ENCODE measurements at places on chromosomes 13 and 19.

GRCh38 chr13:98144801-98145350, 2.0 kb downstream of the FARP1 start:
- no peak for DNase-seq

GRCh38 chr19:36081385-36081784, 26.7 kb downstream of the WDR62 start:
- DNase-seq, result no peak

- DNase-seq, result no peak
These were observed 61.5 kb downstream of the B3GLCT start for GRCh38 chr13:31261241-31261640.

GRCh38 chr13:112769615-112770014, 79.8 kb downstream of the ATP11A start:
- DNase-seq, result no peak

- DNase-seq, result no peak
These were observed 4.9 kb upstream of the EBI3 start for GRCh38 chr19:4224470-4224869.

DNA sequence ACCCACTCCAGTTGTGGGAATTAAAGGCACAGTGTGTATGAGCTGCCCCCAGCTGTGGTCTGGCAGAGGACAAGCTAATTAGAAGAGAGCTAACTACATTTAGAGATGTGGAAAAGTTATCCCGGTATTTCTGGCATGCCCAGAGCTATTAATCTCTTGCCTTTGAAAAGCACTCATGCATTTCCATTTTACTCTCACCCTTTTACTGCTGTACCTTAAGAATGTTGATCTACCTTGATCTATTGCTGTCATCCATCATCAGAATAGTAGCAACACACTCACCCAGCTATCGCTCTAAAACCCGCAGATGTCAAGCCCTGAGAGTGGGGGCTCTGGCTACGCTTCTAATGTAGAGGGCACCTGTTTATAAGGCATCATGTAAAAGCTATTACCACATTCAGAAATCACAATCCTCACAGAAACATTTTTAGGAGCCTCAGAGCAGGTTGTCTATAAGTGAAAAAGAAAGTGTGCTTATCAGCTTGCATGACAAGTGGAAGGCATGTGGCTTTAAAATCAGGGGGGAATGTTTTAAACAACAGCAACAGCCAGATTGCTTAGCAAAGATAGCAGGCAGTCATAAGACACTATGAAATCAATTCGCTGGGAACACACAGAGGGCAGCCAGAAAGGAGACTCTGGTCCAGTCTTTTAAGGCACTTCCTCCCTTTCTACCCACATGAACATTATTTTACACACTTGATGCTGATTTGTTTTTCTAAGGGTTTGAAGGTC, 224.2 kb upstream of the IRS2 start:
- DNase-seq, result no peak

DNA sequence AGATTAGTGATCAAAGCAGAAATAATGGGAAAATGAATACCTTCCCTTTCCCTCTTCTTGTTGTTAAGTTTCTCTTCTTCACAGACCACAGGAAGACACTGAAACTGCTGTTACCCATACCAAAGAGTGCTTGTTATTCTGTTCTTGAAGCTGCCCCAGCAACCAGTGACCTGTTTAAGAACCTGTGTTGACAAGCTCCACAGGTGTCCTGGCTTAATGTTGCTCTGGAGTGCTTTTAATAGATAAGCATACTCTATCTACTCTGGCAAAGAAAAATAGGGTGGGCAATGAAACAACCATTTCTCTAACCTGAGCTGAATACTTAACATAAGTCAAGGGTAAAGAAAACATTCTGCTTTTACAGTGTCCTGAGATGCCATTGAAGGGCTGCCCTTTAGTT, 506.7 kb upstream of the GPC6 start:
- no peak for DNase-seq

GRCh38 chr19:23439623-23440022, 44.4 kb upstream of the ZNF91 start:
- DNase-seq, result no peak

- DNase-seq, result no peak
These were observed 24.2 kb downstream of the BTBD2 start for GRCh38 chr19:1991018-1991913.

GRCh38 chr13:73948848-73949529, 185.2 kb downstream of the KLF12 start:
- no peak for DNase-seq

DNA sequence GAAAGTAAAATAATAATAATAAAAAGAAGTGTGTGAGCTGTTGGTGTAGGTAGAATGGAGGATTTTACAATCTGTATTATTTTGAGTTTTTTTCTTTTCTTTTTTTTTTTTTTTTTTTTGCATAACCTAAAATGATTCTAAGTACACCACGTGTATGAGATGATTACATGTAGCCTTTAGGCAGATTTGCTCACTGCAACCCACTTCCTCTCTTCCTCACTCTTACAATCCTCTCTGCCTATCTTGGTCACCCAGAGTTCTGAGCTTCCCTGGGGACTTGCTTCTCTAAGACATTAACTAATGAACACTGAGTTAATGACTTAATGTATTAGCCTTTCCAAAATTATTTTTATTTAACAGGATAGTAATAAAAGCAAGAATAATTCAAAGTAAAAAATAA, 1169.6 kb downstream of the EFNB2 start:
- no peak for DNase-seq

DNA sequence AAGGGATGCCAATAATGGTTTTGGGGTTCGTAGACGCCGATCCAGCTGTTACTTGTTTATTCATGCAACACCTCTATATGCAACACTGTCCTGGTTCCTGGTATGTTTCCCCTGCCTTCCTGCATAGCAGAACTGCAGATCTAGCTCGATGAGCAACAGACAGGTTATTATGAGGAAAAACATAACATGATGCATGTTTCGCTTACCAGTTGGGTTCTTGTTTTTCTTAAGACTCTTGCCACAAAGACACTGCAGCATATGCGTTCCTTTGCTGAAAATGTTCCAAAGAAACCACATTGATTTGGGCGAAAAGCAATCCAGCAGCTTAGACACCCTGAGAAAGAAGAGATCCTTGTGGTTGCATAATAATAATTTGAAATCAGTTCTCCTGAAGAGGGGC, 583 bp downstream of the FGF14 start:
- DNase-seq, result no peak

GRCh38 chr13:114128624-114129522, 3.5 kb downstream of the RASA3 start:
- DNase-seq, result peak; percentile 90

DNA sequence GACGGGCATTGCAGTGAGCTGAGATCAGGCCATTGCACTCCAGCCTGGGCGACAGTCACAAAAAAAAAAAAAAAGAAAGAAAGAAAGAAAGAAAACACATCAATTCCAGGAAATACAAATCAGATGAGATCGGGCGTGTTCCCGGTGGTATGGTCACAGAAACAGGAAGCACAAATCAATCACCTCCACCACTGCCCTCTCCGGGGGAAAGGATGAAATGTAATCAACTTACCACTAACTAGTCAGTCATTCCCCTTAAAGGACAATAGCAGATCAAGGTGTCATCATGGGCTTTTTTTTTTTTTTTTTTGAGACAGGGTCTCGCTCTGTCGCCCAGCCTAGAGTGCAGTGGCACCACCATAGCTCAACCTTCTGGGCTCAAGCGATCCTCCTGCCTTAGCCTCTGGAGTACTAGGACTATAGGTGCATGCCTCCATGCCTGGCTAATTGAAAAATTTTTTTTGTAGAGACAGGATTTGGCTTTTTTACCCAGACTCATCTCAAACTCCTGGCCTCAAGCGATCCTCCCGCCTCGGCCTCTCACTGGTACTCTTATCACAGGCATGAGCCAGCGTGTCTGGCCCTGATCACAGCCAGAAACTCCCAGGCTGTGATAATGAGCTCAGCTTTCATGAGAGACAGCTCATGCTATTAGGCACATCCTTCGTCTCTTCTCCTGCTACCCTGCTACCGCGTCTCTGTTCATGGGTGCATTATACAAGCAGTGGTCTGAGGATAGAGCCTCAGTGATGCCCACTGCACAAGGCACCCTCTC, 6.8 kb upstream of the DPRX start:
- no peak for DNase-seq

DNA sequence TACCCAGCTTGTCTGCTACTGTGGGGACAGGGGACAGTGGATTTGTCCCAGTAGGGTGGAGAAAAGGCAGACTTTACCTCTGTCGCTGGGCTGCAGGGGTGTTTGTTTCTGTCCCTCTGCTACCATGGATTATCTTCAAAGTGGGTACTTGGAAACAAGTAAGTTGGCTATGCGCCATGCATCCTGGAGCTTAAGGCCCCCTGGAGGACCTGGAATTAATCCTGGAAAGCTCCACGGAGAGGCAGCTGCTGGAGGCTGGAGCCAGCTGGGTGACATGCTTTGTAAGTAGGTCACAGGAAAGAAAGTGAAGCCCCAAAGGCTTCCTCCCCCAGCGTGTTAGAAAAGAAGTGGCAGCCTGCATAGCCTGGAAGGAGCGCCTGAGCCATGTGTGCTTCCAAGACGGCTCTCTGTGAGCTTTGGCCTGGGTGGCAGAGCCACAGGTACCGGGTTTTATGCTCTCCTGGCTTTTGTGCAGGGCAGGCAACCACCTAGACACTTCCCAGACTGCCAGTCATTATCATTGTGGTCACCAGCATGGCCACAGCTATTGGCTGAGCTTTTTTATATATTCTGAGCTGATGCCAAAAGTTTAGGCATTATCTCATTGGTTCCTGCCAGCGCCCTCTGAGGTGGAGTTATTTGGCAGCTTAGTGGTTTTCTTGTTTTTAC, 9.5 kb downstream of the B3GLCT start:
- DNase-seq, result peak; percentile 26

DNA sequence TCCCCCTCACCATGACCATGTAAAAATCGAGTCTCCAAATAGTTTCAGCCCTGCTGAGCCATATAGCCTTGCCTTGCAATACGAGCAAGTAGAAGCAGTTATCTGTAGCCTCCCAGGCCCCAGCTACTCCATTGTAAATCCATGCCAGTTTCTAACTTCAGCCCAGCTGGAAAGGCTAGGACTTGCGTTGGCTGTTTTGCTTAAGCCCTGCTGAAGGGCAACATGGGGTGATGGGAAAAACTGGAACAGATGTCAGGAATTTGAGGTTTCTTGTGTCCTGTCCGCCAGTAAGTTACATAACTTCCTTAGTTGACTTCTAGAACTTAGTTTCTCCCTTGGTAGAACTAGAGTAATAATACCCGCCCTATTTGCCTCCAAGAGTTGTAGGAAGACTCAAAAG, 216.0 kb upstream of the SERP2 start:
- DNase-seq, result no peak

- DNase-seq, result peak; percentile 72
These were observed 3.8 kb downstream of the ZC3H4 start for GRCh38 chr19:47109541-47110375.

DNA sequence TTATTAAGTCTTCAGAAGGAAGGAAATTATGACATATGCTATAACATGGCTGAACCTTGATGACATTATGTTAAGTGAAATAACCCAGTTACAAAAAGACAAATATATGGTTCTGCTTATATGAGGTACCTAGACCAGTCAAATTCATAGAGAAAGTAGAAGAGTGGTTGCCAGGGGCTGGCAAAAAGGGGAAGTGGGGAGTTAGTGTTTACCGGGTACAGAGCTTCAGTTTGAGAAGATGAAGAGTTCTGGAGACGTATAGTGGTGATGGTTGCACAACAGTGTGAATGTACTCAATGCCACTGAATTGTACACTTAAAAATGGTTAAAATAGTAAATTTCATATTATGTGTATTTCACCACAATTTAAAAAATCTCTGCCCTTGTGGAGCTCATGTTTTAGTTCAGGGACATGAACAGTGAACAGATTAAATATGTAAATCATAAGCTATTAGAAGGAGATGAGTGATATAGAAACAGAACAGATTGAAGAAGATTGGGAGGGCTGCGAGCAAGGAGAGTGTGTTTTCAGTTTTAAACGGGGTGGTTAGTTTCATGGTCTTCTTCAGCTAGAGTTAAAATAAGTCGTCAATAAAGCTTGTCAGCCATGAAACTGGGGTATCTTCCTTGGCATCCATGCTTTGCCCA, 355.2 kb downstream of the KCNRG start:
- DNase-seq, result peak; percentile 24

- no peak for DNase-seq
These were observed 1318.5 kb downstream of the PCDH9 start for GRCh38 chr13:65911546-65912193.

- no peak for DNase-seq
These were observed 98.2 kb downstream of the OLFM4 start for GRCh38 chr13:53126841-53127245.

GRCh38 chr13:70814684-70815083, 706.4 kb upstream of the KLHL1 start:
- DNase-seq, result no peak

DNA sequence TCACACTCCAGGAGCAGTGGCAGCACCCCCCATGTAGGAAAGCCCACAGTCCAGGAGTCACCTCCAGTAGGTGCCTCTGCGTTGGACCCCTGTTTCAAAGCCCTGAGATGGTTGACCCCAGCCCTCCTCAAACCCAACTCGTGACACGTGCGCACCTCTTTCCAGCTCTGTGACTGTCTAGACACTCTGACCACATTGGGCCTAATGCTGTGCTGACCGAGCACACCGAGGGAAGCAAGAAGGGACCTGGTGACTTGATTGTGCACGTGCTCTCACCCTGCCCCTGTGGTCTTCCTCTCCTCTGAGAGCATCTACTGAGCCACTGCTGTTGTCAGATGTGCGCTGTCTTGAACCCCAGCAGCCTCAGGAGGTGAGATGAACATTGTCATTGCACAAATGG, 22.9 kb upstream of the SLC35E1 start:
- peak; percentile 22 for DNase-seq

GRCh38 chr19:1366899-1367870, 16.5 kb upstream of the NDUFS7 start:
- no peak for DNase-seq

DNA sequence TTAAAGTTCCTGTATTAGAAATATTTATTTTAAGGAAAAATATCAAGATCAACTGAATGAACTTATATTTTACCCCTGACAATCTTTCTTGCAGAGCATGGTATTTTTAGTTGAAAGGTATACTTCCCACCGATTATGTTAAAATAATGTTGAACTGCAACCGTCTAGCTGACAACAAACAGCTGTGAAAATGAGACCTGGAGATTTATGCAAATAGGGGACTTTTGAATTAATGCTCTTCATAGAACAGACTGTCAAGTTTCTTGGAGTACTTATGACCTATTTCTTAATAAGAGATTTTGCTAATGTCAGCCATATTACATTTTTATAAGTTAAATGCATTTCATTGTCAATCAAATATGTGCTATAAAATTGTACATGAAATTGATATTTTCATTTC, 210.9 kb downstream of the NALCN start:
- no peak for DNase-seq

DNA sequence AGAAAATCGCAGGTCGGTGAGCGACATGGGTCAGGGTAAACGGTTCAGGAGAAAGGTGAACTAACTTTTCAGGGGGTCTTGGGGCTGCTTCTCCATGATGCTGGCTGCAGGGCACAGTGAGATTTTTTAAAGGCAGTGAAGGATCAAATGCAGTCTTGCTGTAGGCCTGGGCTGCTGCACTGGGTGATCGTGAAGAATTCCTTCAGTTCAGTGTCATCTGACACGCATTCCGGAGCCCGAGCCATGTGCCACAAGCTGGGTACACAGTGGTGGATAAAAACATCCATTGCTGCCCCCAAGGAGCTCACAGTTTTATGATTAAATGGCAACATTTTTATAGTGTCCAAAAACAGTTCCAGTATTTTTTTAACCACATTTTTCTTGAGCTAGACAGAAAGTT, 56.3 kb upstream of the GPR12 start:
- DNase-seq, result no peak
